Stimulated activated CD8-positive, alpha-beta memory T cell treated with anti-CD3 and anti-CD28 coated beads, Interleukin-4, amount 100 ng/mL, for 1 hour (primary cell): ENCODE measurements at places on chromosomes 2 and 18.

DNA sequence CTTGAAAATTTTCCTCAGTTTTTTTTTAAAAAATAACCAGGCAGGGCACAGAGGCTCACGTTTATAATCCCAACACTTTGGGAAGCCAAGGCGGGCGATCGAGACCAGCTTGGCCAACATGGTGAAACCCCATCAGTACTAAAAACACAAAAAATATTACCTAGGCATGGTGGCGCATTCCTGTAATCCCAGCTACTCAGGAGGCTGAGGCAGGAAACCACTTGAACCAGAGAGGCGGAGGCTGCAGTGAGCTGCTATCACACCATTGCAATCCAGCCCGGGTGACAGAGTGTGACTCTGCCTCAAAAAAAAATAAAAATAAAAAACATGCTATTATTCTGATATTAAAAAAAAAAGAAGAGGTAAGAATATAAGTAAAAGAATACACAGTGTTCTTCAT is 191.0 kb downstream of the ZEB2 start:
- no peak for DNase-seq

- no peak for DNase-seq
These were observed 18.3 kb upstream of the ENOSF1 start for GRCh38 chr18:730692-731091.

DNA sequence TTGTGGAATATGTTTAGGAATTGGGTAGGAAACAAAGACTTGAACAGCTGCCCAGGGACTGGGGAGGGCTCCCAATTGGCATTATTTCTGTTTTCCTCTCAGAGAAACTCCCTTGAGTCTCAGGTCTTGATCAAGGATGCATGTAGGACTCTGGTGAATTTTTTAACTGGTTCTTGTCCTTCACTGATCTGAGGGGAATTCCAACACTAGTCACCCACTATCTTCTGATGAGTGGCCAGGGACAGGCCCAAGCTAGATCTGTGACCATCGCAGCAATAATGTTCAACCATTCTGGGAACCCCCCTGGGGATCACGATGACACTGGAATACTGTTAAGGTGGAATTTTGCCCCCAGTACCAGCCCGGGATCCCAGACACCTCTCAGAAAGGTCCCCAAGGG is 132.0 kb downstream of the SH3BP4 start:
- DNase-seq: no peak

DNA sequence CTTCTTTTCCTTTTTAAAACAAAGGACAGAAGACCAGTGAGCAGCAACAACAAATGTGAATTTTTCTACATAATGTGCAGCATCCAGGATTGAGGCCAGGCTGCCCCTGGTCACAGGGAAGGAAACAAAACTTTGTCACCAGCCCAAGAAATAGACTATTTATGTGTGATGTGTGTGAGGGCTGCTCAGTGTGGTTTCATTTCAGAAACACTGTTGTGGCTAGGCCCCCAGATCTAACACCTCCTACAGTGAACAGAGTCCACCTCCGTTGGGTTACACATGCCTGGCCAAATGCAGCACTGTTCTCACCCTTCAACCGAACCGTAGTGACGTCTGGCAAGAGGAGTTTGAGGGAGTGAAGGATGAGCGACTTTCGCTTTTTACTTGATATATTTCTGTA is 146.3 kb upstream of the RIOK3 start:
- DNase-seq: no peak

GRCh38 chr18:9952633-9953416 is 39.0 kb downstream of the VAPA start:
- DNase-seq: no peak

GRCh38 chr18:74277296-74277695 is 14.5 kb downstream of the CYB5A start:
- DNase-seq: no peak

- DNase-seq: no peak
These were observed 55.9 kb upstream of the HAAO start for GRCh38 chr2:42848265-42848664.

- no peak for DNase-seq
These were observed 6.1 kb downstream of the RNF144A start for GRCh38 chr2:6923319-6923718.

DNA sequence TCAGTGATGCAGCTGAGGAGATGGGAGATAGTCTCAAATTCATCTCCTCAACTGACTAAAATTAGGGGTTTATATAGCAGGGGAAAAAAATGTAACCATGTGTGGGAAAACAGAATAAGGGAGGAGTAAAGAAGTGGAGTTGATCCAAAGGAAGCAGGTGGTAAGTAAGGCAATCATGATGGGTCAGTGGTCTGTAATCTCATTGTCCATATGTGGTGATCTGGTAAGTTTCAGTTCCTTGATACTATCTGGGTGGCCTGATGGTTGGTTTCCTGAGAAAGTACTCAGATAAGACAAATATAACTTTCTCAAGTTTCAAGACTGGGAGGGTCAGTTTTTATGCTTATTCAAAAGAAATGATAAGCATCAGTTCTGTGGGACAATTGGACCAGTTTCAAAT is 312.3 kb upstream of the KCNJ3 start:
- no peak for DNase-seq

DNA sequence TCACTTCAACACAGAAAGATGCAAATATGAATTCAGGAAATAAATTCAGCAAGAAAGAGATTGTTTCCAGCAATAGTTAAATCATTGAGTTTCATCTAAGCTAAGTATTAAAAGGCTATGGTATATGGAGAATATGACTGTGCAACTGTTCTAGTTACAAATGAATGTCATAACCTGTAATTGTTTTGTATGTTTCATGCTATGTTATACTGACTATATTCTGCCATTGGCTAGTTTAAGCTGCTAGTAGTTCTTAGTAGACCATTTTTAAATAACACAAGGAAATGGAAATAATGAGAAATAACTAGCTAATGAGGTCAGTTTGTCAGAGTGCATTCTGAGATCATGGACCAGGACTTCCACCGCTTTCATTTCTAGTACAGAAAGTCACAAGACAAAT is 1154.9 kb upstream of the TMEFF2 start:
- DNase-seq: no peak

DNA sequence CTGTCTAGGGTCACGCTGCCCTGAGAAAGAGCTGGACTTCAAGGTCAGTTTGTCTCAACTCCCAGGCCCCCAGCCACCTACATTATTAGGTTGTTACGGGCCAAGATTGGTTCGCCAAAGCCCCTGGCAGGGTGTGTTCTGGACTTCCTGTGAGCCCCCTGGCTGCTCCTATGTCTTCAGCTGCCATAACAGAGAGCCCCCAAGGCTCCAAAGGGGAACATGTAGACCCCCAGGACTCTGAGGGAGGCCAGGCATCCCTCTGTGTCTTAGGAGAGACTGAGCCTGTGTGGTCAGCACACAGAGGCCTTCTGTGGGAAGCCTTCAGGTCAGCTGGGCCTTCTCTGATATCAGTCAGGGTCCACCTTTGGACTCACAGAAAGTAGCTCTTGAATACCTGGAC is 58.3 kb downstream of the INHBB start:
- no peak for DNase-seq

DNA sequence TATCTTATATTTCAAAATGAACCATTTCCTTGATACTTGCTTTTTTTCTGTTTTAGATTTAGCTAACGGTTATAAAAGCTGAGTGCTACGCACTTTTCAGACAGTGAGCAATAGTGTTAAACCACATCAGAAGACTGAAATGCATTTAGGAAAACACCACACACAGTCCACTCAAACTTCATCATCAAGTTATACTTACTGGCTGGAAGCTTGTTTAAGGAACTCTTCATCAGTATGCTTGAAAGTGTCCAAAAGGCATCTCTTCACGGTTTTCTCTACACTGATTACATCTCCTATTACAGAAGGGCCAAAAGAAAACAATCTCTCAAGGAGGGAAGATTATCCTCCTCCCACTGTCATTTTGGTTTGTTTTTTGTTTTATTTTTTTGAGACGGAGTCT is 19.7 kb downstream of the ILKAP start:
- no peak for DNase-seq

DNA sequence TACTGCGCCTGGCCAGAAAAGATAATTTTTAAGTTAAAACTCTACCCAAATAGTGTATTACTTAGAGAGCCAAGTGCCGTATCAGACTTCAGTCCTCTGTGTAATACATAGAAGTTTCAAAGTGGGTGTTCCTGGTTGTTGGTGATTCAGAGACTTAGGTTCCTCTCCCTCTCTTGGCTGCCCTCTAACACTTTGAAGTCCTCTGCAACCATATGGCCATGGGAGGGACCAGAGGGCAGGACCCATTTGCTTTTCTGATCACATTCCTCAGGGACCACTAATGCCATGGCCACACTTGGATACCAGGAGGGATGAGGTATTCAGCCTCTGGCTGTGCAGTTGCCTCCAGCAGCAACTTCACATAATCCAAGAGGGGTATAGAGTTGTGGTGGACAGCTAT is 131.5 kb downstream of the CAPN13 start:
- DNase-seq: no peak
